Uterus (tissue), 4 donors: ENCODE measurements at places on chromosomes 3 and 15. TPM values are rescaled to one million over a fixed set of nuclear protein-coding genes. Genes with fewer than 3 reads are reported as not detected.

Gene QRICH1
- 140 TPM for total RNA-seq

- DNase-seq: no peak
These were observed 3.0 kb upstream of the SHC4 start for GRCh38 chr15:48966595-48967301.

Gene PATL2
- 2.0 TPM for total RNA-seq

Gene FANCD2OS
- total RNA-seq: not detected

- DNase-seq: no peak
These were observed 178.8 kb downstream of the KLHL25 start for GRCh38 chr15:85615930-85616329.
